ENCODE measurements at places on chromosomes 4 and X.

- DNase-seq, result no peak
Measured at GRCh38 chr4:85901500-85901899, 426.6 kb downstream of the ARHGAP24 start.

GRCh38 chr4:63492515-63492914, 916.7 kb downstream of the TECRL start:
- no peak for DNase-seq

DNA sequence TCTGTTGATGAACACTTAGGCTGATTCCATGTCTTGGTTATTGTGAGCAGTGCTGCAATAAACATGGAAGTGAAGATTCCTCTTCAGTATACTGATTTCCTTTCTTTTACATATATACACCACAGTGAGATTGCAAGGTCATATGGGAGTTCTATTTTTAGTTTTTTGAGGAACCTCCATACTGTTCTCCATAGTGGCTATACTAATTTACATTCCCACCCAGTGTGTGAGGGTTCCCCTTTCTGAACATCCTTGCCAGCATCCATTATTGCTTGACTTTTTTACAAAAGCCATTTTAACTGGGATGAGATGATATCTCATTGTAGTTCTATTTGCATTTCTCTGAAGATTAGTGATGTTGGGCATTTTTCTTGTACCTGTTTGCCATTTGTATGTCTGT, 80.5 kb upstream of the GALNT7 start:
- DNase-seq, result no peak

GRCh38 chr4:126137782-126138170, 823.0 kb downstream of the FAT4 start:
- DNase-seq, result no peak

- no peak for DNase-seq
Measured at GRCh38 chr4:143458966-143459365, 54.5 kb upstream of the SMARCA5 start.

DNA sequence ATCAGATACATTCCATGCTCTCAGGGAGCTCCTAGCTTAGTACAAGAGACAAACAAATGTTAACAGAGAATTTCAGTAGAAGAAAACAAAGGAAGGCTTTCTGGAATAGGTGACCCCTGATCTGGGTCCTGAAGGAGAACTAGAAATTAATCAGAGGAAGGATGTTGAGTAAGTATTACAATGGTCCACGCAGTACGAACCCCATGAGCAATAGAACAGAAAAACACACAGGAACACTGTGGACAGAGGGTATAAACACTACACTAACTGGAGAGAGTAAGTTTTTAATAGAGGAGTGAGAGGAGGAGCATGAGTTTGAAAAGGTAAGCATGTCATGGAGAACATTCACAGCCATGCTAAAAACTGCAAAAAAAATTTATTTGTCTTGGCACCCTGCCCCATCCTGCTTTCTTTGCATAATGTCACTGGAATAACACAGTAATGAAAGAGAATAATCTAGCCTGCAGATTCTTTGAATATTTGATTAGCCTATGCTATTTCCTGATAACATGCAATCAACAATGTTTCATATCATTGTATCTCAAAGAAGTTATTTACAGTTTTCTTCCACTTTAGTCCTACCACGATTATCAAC, 140.3 kb upstream of the ZXDB start:
- DNase-seq, result no peak

DNA sequence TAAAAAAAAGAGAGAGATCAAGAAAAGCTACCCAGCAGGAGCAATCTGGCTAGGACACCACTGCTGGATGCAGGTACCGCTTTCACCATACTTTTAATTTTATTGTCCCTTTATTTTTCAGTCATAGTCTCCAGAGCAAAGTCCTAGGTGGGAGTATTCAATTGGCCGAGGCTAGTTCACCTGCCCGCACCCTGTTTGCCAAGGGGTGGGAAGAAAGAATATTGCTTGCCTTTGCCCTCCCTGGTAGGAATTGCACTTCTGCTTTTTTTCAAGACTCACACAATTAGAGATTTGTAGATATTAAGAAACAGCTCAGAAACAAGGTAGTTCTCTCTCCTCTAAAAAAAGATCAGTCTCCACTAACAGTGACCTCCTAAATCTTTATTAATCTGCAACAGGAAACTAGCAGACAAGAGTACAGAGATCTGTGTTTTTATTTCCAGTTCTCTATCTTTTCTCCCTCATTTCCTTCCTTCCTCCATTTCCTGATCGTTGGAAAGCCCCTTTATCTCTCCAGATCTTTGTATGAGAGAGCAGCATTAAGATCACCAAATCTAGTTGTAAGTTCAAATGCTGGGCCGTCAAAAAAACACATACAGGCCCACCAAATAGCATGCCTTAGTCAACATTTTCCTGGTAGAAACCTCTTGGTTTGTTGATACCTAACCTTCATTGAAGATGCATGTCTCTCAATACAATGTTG, 9.4 kb upstream of the RPGR start:
- no peak for DNase-seq

DNA sequence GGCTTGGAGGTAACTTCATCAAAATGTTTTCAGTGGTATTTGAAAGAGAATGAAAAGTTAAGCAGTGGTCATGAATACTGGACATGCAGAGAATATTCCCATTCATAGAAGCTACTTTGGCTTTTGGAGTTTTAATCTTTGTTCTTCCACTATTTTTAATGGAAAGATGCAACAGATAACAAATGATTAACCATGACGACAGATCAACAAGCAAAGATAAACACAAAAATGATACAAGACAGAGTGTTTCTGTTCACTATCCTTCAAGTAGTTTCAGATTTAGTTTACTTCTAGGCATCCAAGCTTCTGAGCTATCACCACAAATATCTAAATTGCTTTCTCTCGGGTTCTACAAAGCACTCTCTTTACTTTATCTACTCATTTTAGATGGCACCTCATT, 1004.9 kb upstream of the ADGRL3 start:
- no peak for DNase-seq

GRCh38 chr4:80913381-80913780, 117.1 kb upstream of the BMP3 start:
- no peak for DNase-seq

DNA sequence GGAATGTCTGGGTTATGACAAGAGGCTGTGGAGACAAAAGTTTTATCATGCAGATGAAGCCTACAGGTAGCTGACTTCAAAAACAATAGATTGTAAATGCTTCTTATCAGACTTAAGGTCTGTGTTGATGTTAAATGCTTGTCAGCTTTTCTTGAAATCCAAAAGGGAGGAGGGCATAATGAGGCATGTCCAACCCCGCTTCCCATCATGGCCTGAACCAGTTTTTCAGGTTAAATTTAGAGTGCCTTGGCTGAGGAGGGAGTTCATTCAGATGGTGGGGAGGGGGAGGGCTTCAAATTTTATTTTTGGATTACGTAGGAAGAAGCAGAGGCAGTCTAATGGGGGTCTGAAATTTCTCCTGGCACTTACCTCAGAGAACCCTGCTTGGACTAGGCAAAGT, 207.7 kb upstream of the HDX start:
- DNase-seq, result no peak

DNA sequence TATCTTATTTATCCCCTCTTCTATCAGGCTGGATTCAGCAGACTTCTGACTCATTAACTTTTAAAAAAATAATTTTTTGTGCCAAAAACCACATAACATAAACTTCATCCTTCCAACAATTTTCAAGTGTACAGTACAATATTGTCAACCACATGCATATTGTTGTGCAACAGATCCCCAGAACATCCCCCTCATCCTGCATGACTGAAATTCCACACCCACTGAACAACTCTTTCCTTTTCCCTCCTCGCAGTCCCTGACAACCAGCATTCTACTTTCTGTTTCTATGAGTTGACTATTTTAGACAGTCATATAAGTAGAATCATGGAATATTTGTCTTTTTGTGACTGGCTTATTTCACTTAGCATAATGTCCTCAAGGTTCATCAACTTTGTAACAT, 2.2 kb upstream of the MID2 start:
- DNase-seq, result no peak

DNA sequence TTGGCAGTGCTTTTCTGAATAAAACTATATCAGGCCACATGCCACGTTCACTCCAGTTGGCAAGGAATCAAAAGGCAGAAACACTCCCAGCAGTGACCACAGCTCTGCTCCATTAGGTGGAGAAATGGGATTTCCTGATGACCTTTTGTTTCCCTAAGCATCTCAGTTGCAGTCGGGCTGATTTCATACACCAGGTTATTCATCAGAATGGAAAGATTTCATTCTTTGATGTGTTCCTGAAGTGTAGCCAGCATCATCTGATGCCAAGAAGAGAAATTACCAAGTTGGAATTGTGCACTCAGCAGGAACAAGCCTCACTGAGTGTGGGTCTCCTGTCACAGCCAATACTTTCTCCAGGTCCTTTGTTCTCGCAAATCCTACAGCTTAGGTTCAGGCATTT, 193.7 kb downstream of the SPATA18 start:
- DNase-seq, result no peak

DNA sequence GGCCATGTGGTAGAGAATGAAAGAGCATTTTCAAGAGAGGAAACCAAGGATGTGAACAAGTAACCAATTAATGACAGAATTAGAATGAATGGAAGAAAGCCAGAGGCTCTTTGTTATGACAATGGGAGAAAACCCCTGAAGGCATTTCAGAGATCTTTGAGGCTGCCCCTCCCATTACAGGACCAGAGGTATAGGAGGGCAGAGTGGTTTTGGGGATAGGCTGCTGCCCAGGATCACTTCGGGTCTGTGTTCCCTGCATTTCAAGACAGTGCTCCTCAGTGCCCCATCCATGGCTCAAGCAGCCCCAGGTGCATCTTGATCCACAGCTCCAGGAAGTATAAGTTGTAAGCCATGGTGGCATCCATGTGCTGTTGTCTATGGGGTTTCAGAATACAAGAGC, 124.0 kb upstream of the HPF1 start:
- DNase-seq, result no peak

DNA sequence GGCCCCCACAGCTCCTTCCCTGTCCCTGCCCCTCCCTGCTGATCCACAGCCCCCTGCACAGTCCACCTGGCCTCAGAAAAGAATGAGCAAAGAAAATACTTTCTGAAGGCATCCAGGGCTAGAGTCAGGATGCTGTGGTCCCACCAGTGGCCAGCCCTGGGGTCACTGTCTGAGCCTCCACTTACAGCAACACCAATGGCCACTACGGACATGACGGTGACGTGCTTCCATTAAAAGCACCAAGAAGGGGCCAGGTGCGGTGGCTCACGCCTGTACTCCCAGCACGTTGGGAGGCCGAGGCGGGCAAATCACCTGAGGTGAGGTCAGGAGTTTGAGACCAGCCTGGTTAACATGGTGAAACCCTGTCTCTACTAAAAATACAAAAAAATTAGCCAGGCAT, 4.0 kb downstream of the JAKMIP1 start:
- DNase-seq, result no peak

- peak; percentile 69 for DNase-seq
Measured at GRCh38 chrX:49884290-49884862, 5.1 kb downstream of the USP27X start.

DNA sequence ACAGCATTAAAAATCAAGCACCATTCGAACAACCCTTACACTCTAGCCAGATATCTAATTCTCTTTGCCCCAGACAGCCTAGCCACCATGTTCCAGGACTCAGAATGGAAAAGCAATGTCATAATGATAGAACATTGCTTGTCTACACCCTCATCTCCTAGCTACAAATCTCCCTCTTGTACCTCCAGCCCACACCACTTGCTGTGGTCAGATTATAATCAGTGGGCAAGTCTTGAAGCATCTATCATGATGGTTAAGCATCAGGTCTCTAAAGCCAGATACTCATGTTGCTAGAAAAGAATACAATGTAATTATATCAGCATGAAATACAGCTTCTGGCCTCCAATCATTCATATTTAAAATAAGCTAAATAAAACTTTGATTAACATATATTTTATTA, 268.3 kb downstream of the NPFFR2 start:
- no peak for DNase-seq

- DNase-seq, result no peak
Measured at GRCh38 chrX:149939655-149939904, 1.3 kb upstream of the EOLA2 start.

- no peak for DNase-seq
Measured at GRCh38 chr4:87851953-87852352, 19.2 kb downstream of the MEPE start.

- DNase-seq, result peak; percentile 72
Measured at GRCh38 chr4:41214136-41214824, at the start of gene APBB2. TSS of gene APBB2 (minus strand) at chr4:41214542. CDS start at chr4:41033254, 181,288 bp downstream.

DNA sequence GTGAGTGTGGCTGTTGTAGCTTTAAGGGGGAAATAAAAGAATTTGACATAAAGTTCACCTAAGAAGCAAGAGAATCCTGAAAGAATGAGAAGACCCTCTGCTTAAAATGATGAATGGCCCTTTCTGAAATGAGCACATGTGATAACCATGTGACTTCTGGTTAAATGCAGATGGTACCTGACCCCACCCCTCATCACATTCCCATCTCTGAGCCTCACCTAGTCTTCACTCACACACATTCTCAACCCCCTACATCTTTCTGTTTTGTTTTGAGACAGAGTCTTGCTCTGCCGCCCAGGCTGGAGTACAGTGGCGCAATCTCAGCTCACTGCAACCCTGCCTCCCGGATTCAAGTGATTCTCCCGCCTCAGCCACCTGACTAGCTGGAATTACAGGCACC, 31.5 kb downstream of the SEPTIN6 start:
- DNase-seq, result no peak

- peak; percentile 8 for DNase-seq
Measured at GRCh38 chrX:101206471-101206870, 13.1 kb upstream of the DRP2 start.

DNA sequence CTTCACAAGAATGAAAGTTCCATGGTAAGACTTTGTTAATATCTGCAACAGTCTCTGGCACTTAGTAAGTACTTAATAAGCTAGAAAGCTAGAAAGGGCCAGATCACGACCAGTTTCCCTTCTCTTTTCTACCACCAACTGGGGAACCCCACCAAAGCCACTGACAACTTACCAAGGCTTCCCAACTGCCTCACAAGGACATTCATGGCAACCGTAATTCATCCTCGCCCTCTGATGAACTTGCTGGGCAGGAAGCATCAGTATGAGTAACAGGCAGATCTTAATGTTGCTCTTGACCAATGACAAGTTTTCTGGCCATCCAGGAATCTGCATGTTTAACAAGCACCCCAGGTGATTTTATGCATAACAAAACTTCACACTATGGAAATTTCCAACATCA, 23.2 kb upstream of the ZCCHC13 start:
- no peak for DNase-seq

All from stimulated activated CD4-positive, alpha-beta T cell treated with anti-CD3 and anti-CD28 coated beads, Interleukin-15, amount 100 ng/mL, for 24 hours (primary cell).